ENCODE measurements at places on chromosomes 5 and 9.

- DNase-seq, result no peak
These were observed 169.6 kb downstream of the RORB start for GRCh38 chr9:74666625-74667316.

DNA sequence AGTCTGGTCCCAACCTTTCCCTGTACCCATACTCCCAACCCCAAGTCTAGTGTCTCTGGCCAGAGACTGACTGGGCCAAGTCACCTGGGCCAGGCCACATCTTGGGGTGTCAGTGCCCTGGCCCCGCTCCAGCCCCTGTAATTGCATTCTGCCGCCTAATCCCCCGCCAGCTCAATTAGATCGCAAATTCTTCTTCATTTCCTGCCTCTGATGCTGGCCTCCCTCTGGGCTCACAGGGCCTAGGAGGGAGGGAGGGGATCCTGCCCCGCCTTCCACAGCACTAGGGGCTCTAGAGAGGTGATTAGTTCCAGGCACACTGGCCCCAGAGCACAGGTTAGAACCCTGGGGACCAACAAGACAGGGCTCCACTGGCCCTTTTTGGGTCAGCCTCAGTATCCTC is 5.5 kb downstream of the CXXC5 start:
- no peak for DNase-seq

GRCh38 chr5:163512526-163512925 is 7.1 kb downstream of the MAT2B start:
- no peak for DNase-seq

DNA sequence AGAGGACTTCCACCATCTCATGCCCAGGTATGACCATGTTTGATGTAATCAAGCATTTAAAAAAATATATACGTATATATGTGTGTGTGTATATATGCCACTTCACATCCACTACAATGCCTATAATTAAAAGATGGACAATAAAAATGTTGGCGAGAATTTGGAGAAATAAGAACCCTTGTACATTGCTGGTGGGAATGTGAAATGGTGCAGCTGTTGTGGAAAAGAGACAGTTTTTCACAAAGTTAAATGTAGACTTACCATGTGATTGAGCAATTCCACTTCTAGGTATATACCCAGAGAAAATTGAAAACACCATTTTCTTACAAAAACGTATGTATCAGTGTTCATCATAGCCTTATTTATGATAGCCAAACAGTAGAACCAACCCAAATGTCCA is 229.2 kb upstream of the WWC1 start:
- no peak for DNase-seq

All from stimulated activated CD4-positive, alpha-beta T cell treated with anti-CD3 and anti-CD28 coated beads, Interleukin-2, amount 100 ng/mL, for 24 hours (primary cell).